ENCODE measurements at places on chromosomes 7 and 10.

- no peak for DNase-seq
Observed at GRCh38 chr7:42385912-42386311, 148.9 kb upstream of the GLI3 start.

DNA sequence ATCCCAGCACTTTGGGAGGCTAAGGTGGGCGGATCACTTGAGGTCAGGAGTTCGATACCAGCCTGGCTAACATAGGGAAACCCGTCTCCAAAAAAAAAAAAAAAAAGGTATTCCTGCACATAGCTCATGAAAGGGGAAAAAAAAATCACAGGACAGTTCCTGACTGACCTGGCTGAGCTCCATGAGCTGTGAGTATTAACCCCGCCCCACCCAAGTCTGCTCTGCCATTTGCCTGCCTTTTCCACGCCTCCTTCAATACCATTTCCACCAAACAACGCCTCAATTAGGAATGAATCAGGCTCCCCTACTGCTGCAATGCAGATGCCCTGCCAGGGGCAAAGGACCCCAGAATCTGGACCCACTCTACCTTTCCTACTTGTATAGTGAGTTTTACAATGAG is 55.0 kb downstream of the PDIA4 start:
- no peak for DNase-seq

GRCh38 chr10:48905311-48905710 is 34.3 kb downstream of the LRRC18 start:
- DNase-seq, result no peak

DNA sequence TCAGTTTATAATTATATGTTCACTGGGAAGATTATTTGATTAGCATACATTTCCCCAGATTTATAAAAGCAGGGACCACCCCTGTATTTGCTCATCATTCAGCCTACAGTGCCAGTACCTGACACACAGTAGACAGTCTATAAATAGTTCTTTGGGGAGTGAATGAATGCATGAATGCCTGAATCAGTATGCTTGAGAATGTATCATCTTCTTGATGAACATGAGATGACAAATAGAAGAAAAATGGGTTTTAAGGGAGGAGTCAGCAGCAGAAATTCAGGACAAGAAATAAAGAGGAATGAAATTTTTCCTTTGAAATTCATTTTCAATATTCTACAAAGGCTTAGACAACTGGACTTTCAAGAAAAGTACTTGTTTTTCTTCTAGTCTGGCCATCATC is 295.8 kb upstream of the LRRTM3 start:
- DNase-seq, result no peak

GRCh38 chr7:73774923-73775322 is 4.9 kb upstream of the CLDN3 start:
- no peak for DNase-seq

DNA sequence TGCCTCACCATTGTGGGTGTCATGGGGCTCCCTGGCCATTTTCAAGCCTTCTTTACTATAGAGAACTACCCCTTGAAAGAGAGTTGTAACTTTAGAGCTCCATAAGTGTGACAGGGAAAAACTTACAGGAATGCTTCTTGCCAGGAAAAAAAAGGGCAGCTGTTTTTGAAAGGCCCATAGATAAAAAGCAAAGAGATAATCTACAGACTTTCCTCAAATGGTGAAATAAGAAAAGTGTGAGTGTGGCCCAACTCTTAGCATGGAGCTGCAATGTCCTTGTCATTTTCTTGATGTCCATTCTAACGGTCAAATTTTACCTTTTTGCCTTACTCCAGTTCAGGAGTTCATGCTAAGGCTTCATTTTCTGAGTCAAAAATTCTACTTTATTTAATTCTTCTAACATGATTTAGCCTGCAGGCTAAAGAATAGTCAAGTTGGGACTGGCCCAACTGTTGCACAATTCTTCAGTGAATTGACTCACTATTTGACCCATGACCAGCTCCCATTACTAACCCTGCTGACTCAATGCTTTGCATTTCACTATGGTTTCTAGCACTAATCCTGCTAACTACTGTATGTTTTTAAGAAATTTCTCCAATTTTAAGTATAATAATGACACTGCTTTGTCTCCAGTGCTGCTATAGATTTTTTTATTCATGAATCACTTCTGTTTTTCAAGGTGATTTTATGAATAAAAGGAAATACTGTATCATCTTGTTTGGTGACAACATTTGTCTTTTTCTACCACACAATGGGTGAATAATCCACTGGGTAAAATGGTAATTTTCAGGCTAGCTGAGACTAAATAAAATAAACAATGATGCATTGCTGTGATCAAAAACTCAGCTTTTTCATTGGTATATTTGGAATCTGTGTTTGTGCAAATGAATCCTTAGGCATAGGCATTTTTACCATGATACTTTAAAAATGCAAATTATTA is 41.4 kb upstream of the SGCE start:
- no peak for DNase-seq

DNA sequence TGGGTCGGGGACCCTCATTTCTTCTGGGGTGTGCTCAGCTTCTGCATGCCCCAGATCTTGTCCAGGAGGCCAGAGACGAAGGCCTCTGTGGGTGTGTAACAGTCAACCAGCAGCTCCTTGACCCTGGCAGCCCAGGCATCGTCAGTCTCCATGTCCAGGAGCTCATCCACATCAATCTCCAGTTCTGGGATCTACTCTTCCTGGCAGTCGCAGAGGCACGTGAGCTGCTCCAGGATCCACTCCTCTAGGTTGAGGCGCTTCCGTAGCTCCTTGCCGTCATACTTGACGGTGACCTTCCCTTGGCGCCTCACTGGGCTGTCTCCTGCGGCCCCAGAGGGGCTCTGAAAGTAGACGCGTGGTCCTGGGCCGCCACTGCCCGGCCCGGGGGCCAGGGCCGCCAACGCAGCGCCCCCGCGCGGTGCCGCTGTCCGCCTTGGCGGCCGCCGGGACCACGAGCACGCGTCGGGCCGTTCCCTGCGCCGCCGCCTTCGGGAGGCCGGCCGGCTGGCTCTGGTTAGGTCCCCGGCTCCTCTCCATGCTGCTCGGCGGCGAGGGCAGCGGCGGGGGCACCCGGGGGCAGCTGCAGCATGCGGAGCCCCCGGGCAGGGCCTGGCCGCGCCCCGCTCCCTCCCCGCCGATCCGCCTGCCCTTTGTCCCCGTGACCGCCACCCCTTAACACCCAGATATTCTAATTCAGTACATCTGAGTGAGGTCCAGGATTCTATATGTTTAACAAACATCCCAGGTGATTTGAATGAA is 170.5 kb downstream of the SEPTIN7 start:
- DNase-seq, result no peak

- DNase-seq, result no peak
Observed at GRCh38 chr10:69829775-69830174, 28.1 kb downstream of the COL13A1 start.

GRCh38 chr7:150401424-150401790 is 22.3 kb downstream of the ZNF775 start:
- no peak for DNase-seq

DNA sequence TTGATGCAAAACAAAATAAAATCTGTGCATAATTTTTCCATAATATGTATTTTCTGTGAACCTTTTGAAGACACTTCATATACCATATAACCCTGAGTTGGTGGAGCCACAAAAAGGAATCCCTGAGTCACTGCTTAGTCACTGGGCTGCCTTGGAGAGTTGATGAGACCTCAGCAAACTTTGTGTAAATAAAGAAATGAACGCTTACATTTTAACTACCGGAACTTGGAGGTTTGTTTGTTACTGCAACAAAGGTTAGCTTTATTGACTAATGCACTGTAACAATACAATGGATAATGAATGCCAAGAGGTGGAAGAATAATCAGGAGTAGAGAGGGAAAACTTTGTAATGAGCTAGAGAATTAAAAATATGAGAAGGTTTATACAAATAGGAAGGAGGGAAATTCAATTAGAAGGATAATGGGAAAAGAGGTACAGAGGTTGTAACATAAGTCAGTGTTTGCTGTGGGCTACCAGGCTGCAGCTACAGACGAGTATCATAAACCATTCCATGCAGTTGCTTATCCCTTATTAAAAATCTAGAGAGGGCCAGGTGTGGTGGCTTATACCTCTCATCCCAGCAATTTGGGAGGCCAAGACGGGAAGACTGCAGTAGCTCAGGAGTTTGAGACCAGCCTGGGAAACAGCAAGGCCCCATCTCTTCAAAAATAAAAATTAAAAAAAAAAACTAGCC is 1042.1 kb downstream of the TYW1 start:
- DNase-seq, result no peak

All from GDM1 (cell line).